ENCODE measurements at places on chromosomes 13 and 19. TPM values are rescaled to one million over a fixed set of nuclear protein-coding genes. Genes with fewer than 3 reads are reported as not detected.

DNA sequence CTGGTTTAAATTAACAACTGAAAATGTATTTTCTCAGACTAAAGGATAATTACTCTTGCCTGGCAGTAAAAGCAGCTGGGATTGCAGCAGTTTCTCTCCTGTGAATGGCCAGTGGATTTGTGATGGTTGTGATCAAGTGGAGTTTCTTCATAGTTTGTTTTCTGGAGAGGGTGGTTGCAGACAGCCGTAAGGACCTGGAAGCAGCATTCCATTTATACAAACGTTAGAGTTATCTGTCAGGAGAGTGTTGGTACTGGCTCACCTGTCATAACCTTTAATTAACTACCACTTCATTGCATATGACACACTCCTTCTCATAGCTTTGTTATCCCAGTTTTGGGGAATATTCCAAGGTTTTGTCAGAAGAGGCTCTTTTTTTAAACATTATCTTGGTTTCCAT lies 258.4 kb upstream of the SLC10A2 start:
- DNase-seq: no peak

- no peak for DNase-seq
Measured at GRCh38 chr19:1377176-1377964, 6.3 kb upstream of the NDUFS7 start.

- DNase-seq: no peak
Measured at GRCh38 chr19:32392901-32393300, 12.7 kb upstream of the DPY19L3 start.

GRCh38 chr19:3161453-3161852 lies 17.1 kb upstream of the S1PR4 start:
- no peak for DNase-seq

GRCh38 chr13:39036212-39036611 lies 1.7 kb downstream of the PROSER1 start:
- DNase-seq: no peak

GRCh38 chr13:47478985-47479384 lies 522.1 kb downstream of the SUCLA2 start:
- DNase-seq: no peak

- no peak for DNase-seq
Measured at GRCh38 chr13:110347535-110348308, 40.6 kb downstream of the COL4A2 start.

GRCh38 chr13:43514311-43514710 lies 272.5 kb downstream of the ENOX1 start:
- no peak for DNase-seq

GRCh38 chr13:34035676-34036325 lies 217.9 kb downstream of the RFC3 start:
- no peak for DNase-seq

The ADM5 gene
- polyA plus RNA-seq: 0.19 TPM

The PEG3 gene
- polyA plus RNA-seq: 0.01 TPM

The DMRTC2 gene
- polyA plus RNA-seq: not detected

Measured in AG04450 (cell line).